Astrocyte (in vitro differentiated cells and primary cell): ENCODE measurements at places on chromosomes 12 and 14.

DNA sequence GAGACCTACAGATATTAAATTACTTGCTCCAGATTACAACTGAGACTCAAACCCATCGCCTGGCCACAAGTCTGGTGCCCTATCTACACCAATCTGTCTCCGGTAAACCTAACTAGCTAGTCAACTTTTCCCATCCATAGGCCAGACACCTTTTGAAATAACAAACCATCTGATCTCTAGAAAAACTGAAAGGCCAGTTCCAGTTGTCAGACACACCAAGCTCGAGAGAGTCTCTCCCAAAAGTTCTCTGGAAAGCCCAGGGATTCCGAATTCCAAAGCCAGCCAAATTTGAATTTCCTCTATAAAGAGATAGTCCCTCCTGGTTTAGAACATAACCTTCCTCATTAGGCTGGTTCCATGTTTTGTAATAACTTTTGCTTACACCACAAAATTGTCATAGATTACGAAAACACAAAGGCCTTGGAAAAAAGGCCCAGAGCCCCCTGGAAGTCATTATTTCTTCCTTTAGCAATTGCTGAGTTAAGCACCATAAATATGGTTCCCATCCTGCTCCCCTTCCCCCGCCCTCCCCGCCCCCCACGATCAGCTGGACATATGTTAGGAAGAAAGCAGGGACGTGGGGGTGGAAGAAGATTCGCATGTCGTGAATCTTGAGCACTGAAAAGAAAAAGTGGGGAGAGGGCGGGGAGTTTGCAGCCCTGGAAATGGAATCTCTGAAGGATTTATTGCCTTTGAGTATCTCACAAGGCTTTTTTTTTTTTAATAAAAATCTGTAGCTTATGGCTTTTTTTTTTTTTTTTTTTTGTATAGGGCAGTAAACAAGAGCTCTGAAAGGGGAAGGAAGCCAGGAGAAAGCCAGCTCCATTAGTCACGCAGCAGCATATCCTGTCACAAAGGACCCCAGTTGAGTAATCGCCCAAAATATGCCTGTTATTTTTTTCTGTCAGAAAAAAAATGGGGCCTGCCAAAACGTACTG is 110.4 kb downstream of the ZFP36L1 start:
- DNase-seq, result peak; percentile 95

DNA sequence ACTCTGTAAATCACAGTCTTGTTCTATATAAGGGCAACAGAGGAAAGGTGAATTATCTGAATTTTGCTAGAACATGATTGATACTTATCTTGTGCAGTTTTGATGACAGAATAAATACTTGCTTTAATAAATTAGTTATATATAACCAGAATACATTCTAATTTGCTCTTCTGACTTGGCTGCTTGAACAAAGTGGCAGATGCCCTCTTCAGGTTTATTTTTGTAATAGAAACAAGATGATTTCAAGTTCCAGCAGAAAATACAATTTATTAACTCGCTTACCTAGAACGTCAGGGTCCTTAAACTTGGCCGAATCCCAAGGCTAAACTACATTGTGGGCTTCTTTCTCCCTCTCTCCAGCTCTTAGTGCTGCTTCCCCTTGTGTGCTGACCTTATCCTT is 57.6 kb upstream of the SSTR1 start:
- no peak for DNase-seq

DNA sequence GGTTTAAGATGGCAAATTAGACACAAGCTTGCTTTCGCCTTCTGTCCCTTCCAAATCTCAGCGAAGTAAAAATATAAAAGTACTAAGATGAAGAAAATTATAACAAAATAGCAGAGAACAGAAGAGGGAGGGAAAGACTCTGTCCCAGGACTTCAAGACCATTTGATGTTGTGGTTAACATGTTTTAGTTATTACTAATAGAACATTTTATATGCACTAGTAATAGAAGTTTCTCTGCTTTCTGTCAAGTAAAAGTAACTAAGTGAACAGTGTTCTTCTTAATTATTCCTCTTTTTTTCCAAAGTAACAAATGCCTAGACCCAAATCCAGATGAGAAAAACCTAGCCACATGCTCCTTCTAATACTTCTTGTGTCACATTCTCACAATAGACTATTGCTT is 85.1 kb upstream of the DAAM1 start:
- peak; percentile 84 for DNase-seq

DNA sequence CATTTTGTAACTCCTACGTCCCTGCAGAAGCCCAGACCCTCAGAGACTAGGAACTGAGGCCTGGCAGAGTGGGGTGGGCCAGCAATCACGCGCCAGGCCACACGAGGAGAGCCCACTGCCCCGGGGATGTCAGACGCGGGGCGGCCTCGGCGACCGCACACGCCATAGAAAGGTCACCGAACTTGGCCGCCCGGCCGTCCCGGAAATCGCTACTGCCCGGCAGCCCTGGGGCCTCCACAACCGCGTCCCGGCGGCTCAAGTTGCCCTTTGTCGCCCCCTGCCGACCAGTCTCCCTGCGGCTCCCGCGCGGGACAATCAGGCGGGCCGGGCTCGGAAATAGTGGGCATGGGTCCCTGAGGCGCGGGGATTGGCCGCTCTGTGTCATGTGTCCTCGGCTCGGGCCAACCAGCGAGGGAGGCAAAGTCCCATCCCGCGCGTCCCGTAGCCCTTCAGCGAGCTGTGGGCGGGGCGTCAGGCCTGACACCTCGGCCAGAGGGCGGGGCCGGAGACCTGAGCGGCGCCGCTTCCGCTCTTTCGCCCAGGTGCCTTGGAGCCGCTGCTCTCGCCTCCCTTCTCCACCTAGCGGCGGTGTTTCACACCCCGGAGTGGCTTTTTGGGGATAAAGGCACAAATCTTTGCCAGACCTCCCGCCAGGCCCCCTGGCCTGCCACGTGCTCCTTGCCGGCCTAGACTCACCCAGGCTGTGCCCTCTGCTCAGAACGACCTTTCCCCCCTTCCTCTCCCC is 33.4 kb upstream of the DEGS2 start:
- DNase-seq, result peak; percentile 89

- DNase-seq, result no peak
Measured at GRCh38 chr14:101394374-101394773, 166.9 kb upstream of the DIO3 start.

DNA sequence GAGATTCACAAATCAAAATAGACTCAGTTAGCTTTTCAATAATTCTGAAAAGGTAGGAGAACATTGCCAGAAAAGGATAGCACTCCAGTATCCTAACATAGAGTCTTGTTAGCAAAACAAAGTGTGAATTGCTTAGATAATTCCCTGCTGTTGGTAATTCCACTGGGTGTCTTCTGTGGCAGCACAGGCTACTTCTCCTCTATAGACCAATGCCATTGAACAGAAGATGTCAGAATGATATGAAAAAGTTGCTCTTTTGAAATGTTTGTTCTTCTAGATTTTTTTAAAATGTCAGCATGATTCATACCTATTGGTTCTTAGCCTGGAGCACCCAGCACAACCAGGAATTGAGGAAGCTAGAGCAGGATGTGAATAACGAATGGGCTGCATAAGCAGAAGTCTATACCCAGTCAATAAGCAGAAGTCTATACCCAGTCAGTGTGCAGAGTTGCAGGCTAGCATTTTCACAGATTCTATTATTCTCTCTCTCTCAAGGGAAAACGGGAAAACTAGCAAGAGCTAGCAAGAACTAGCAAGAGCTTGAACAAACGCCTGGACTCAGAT is 112.8 kb downstream of the SYT1 start:
- peak; percentile 7 for DNase-seq

- DNase-seq, result peak; percentile 37
Measured at GRCh38 chr12:108691998-108692808, 39.1 kb downstream of the CORO1C start.

DNA sequence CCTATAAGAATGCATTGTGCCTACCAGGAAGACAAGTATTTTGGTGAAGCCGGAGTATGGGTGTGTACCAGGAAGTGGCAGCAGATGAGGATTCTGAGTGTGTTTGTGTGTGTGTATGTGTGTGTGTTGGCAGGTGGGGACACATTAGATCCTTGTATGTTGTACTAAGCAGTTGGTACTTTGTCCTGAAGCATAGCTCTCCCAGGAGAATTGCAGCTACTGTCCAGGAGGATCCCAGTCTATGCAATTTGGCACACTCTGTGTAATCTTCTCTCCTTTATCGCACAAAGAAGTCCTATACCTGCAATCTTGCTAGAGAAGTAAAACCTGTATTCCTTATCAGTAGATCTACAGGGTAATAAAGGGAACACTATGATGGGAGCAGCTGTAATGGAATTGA is 276.5 kb downstream of the PAWR start:
- no peak for DNase-seq

- DNase-seq, result no peak
Measured at GRCh38 chr14:104879983-104880565, 15.0 kb downstream of the CEP170B start.

DNA sequence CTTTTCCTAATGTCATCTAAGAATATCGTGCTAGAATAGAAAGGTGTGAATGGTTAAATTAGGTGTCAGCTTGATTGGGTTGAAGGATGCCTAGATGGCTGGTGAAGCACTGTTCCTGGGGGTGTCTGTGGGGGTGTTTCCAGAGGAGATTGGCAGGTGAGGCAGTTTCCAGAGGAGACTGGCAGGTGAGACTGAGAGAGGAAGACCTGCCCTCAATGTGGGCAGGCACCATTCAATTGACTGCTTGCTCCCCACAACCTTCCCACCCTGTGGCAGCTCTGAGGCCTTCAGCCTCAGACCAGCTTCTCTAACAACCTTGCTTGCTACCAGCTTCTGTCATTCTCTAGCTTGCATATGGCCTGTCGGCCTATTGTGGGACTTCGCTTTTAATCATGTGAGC is 9.2 kb downstream of the RNASE9 start:
- DNase-seq, result no peak

DNA sequence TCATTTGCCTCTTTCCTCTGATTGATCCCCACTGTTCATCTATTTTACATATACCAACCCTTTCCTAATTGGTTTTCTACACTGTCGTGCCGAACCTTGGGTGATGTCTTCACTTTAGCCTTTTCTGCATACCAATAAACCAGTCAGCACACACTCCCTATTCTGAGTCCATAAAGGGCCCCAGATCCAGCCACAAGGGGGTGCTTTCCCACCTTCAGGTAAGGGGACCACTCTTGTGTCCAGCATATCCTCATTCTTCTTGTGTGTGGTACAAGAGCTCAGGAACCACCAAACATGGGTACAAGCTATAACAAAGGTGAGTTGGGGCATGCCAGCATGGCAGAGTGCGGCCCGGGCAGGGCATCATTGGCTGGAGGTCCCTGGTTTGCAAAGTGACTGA is 859.8 kb downstream of the FSCB start:
- no peak for DNase-seq

DNA sequence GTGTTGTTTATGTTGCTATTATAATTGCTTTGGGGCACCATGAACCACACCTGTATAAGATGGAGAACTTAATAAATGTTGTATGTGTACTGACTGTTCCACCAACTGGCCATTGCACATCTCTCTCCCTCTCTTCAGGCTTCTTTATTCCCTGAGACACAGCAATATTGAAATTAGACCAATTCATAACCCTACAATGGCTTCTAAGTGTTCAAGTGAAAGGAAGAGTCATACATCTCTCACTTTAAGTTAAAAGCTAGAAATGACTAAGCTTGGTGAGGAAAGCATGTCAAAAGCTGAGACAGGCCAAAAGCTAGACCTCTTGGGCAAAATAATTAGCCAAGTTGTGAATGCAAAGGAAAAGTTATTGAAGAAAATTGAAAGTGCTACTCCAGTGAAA is 373.3 kb downstream of the RGS6 start:
- no peak for DNase-seq

DNA sequence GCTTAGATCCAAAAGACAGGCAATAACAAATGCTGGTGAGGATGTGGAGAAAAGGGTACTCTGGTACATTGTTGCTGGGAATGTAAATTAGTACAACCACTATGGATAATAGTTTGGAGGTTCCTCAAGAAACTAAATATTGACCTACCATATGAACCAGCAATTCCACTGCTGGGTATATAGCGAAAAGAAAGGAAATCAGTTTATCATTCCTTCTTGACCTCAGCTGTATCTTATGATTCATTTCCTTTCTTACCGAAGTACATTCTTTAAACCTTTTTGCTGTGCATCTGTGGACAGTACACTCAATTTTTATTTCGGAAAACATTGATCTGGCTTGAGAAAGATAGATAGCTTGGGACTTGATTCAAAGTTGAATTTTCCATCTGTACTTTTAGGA is 183.2 kb upstream of the LRFN5 start:
- no peak for DNase-seq

DNA sequence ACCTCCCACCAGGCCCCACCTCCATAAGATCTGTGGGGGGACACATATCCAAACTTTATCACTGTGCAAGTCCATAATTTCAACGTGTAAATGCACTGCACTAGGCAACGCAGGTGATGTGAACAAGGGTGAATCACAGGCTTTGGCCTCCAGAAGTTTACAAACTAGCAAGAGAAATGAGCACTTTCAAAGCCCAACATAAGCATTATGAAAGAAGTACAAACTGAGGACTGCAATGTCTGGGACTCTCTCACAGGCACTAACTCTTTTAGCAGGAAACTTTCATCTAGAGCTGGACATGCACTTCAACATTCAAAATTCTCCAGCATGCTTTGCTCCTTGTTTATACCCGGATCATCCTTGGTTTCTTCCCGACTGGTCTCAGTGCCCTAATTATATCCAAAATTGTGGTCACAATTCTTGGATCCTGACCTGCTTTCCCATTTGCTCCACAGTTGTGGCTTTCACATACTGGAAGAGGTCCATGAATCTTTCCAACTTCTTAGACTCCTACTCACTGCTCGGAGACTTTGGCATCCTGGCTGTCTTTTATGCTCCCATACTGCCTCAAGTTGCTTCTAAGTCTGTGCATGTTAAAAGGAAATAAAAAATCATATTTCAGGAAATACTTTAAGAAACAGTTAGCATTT is 44.9 kb upstream of the STRAP start:
- peak; percentile 92 for DNase-seq

GRCh38 chr14:62030387-62030786 is 268.2 kb downstream of the SNAPC1 start:
- no peak for DNase-seq

DNA sequence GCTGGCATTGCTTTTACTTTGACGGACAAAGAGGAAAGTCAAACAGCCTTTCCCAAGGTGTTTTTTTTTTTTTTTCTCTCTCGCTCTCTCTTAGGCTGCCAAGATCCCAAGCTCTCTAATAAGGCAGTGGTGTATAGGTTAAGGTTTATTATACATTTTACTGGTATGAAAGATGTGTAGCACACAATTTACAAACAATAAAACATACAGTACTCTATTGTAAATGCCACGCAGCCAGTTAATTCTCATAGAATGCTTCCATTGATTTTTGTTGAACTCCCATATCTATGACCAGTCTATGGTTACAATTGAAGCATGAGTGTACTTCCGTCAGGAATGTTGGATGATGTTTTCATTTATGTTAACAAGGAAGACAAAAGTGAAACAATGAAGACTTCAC is 106.4 kb upstream of the GSC start:
- DNase-seq, result no peak

GRCh38 chr14:102505000-102505619 is 4.5 kb downstream of the ANKRD9 start:
- DNase-seq, result no peak
